ENCODE measurements at places on chromosomes 3 and 15. TPM values are rescaled to one million over a fixed set of nuclear protein-coding genes. Genes with fewer than 3 reads are reported as not detected.

ZNF501 gene
- 11.9 TPM for total RNA-seq

TMC3 gene
- 0.32 TPM for total RNA-seq

ERC2 gene
- not detected for total RNA-seq

PTH1R gene
- 13.5 TPM for total RNA-seq

AGBL1 gene
- total RNA-seq: not detected

RPL32 gene
- total RNA-seq: 675 TPM

NEK10 gene
- total RNA-seq: 2.4 TPM

MUC4 gene
- total RNA-seq: not detected

SPATA12 gene
- total RNA-seq: not detected

CCDC54 gene
- total RNA-seq: not detected

MYRIP gene
- total RNA-seq: 0.54 TPM

IQCF5 gene
- total RNA-seq: not detected

SLC12A1 gene
- not detected for total RNA-seq

EOMES gene
- total RNA-seq: not detected

GOLGA8T gene
- total RNA-seq: not detected

SLC28A1 gene
- total RNA-seq: not detected

CMTM7 gene
- total RNA-seq: 24.6 TPM

Data from cardiac atrium fibroblast (primary cell).